Activated T-cell treated with anti-CD3 and anti-CD28 coated beads for 24 hours (primary cell): ENCODE measurements at places on chromosomes 11 and 22.

GRCh38 chr22:31099386-31099785, 8.0 kb downstream of the SELENOM start:
- DNase-seq: no peak

DNA sequence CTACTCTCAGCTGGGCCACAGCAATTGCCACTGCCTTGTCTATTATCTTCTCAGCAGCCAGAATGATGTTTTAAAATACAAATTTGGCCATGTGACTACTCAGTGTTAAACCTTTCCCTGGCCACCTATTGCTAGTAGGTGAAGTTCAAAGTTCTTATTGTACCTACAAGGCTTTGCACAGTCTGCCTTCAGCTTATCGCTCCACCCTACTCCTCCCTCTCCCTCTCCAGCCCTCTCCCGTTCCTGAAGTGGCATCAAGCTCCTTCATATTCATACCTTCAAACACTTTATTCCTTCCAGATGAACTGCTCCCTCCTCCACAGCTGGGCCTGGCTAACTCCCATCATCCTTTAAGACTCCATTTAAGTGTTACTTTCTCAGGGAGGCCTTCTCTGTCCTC, 37.3 kb downstream of the OR10A6 start:
- DNase-seq: no peak

DNA sequence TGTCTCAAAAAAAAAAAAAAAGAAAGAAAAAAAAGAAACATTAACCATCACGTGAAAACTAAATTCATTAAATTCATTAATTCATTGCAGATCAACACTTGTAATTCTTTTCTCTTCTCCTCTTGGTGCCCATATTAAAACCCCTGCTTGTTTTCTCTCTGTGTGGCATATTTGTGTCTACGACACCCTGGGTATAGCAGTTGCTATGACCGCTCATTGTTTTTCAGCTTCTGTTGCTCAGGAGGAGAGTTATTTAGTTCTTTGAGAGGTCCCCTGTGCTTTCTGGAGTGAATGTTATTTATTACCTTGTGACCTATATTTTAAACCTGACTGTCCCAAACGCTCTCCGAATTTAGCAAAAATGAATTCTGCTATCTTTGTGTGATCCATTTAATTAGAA, 62.3 kb upstream of the CLMP start:
- DNase-seq: no peak

DNA sequence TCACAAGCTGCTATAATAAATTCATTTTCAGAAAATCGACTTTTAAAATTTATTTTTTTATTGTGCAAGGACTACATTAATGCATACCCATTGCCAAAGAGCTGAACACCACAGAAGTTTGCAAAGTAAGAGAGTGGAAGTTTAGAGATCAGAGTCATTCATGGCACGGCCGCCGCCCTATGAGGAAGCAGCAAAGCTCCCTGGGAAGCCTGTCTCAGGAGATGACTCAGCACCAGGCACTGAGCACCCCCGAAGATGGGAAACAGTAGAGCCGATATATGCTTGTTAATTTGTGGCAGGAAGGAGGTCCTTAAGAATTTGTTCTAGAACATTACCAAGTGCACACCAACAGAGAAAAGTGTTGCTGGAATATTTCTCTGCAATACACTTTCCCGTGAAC, 693.7 kb downstream of the OPCML start:
- no peak for DNase-seq

DNA sequence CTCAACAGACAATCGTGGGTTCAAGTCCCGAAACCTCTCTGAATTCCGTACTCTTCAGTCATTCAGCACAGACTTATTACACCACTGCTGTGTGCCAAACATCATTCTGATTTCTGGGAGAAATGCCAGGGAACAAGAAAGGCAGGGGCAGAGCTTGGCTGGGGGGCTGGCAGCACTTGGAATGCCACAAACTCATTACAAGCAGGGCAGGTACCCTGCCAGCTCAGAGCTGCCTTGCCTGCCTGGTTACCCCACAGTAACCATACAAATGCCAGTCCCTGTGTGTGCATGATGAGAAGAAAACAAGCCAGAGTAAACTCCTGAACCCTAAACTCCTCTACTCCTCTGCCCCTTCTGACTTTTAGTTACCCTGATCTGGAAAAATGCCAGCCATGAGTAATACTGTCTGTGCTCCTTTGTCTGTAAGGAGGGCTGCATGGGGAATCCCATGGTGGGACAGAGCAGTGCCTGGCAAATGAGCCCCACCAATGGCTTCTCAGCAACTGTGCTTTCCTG, 6.9 kb upstream of the RAD9A start:
- no peak for DNase-seq

DNA sequence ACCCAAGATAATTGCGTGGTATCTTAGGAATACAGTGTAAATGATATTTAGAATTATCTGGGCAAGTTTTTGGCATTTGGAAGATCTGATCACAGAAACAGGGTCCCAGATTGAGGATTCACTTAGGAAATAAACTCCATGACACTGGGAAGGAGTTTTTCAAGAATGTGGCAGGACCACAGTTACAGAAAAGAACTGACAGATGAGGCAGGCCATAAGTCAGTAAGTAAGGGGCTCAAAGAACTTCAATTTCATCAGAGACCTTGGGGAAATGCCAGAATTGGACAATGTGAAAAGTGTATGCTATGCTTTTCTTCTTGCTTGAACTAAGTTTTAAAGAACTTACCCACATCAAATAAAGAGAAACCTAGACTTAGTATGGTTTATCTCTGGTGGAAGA, 49.3 kb downstream of the RBMXL2 start:
- no peak for DNase-seq

DNA sequence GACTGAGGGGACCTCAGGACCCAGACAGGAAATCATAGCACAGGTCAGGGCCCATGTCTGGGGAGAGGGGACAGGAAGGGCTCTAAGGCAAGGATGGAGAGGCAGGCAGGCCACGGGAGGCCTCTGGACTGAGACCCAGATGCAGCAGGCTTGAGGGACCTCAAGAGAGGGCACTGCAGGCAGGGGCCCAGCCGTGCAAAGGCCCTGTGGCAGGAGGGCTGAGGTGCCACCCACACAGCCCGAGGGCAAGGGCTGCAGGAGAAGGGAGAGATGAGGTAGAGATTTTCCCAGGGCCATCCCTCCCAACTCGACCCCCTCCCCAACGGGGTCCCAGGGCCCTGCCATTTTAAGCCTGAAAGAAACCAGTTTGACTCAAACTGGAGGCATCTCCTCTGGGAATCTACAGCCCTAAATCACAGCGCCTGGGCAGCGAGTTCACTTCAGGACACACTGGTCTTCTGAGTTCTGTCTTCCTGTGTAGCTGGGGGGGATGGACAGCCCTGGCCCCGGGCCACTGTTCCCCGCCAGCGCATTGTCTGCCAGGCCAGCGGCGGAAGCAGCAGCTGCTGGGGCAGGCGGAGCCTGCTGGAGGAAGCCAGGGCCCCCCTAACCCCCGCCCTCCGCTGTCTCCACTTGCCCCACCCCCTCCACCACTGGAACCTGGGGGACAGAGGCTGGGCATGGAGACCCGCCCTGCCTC, 20.3 kb upstream of the WNT7B start:
- no peak for DNase-seq

- DNase-seq: no peak
Observed at GRCh38 chr11:101045415-101045814, 84.2 kb downstream of the PGR start.

DNA sequence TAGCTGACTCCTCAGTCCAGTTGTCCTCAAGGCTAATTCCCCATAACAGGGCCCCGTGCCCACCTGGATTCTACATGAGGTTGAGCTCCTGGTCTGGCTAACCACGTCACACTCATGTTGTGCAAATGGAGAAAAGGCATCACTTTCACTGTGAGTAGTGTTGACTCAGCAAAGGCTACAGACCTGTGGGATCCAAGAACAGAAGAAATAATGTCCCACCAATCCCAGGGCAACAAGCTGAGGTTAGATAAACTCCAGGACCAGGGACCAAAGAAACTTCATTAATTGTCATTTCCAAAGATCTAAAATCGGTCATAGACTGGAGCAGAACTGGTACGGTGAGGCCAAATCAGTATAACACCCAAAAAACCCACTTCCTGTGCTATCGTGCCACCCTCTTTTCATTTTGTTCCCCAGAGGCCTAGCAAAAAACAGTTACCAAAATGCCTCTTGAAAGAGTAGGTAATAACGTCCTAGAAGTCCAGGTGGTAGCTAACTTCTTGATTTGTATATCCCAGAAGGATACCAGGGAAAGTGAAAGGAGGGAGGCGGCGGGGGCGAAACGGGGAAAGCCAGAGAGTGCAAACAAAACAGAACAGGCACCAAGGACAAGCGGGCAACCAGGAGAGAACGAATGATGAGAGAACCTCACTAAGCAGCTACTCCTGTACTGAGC, 1.4 kb downstream of the PCSK7 start:
- DNase-seq: peak; percentile 56

GRCh38 chr11:45021692-45022141, 71.0 kb upstream of the TP53I11 start:
- DNase-seq: no peak

DNA sequence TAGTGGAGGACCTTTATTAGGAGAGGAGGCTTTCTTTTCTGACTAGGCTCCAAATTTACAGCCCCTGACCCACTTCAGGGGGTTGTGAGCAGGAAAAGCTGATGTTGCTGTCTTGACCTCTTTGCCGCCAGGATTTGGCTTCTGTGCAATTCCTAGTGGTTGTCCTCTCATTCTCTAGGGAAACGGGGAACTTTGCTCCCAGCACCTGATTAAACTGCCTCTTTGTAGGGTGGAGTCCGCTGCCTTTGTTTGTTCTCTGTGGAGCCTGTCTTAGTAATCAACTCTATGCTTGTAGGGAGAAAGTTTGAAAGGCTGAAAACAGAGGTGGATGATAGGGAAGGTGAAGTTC, 16.3 kb downstream of the CTNND1 start:
- DNase-seq: no peak

DNA sequence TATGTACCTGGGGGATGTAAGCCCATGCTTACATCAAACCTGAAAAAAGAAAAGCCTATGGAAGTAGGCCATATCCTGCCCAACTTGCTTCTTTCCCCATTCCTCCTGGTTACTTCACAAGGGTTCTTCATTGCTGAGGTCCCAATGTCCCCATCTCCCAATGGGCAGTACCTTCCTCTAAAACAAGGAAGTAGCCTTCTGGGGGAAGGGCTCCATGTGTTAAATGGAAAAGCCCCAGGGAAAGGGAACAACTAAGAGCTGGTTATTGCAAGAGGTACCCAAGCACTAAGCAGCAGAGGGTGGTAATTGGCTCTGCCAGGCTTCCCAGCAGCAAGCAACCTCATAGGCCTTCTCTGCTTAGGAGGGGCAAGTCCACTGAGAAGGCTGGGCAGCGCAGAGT, 11.3 kb downstream of the TMEM216 start:
- DNase-seq: no peak

- DNase-seq: no peak
Observed at GRCh38 chr11:113694390-113694789, 11.7 kb downstream of the TMPRSS5 start.

GRCh38 chr11:62150887-62151736, 27.3 kb downstream of the INCENP start:
- no peak for DNase-seq

GRCh38 chr11:46307785-46308341, 30.4 kb downstream of the CREB3L1 start:
- DNase-seq: no peak

GRCh38 chr11:14578541-14578956, 58.4 kb upstream of the PSMA1 start:
- DNase-seq: peak; percentile 52

- no peak for DNase-seq
Observed at GRCh38 chr22:27825174-27825573, 23.6 kb upstream of the MN1 start.

- DNase-seq: no peak
Observed at GRCh38 chr22:19643448-19644313, 70.6 kb upstream of the SEPTIN5 start.

DNA sequence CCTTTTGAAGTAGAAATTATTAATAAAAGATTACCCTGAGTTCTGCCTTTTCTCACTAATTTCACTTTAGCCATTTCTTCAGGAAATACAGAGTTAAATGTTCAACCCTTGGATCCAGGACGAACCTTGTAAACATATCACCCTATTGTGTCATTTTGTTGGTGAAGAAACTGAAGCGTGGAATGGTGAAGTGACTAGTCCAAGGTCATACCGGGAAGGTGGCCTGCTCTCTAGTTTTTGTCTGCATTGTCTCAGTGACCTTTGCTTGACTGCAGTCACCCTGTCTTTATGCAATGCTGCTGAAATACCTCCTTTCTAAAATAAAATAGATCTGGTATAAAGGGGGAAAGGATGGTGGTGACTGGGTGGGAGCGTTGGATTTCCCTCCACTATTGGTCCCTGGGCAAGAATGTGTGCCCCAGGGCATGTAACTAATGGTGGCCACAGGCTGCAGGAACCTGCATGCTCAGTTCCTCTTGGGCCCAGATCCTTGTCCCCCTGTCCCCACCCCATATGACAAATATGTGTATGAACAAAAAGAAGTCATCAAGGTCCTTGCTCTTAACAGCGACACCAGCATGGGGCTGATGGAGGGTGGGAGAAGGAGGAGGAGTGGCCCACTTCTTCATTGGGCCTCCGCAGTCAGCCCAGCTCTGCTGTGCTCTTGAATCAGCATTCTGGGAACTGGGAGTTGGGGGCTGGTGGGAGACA, 977 bp upstream of the SORL1-AS1 start:
- no peak for DNase-seq

DNA sequence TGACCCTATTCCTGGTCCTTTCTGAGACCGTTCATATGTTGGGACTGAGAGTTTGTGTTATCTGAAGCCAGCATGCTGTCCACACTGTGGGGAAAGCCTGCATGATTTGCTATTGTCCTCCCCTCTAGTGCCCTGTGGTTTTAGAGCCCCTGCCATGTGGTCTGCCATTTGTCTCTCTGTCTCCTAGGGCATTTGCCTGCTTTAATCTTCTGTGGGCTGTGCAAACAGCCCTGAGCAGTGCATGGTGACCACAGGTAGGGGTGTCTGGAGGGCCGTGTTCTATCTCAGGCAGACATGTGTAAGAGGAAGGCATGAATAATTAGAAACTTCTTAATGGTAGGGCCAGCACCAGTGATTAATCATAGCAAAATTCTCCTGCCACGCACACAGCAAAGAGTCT, 23.0 kb downstream of the AMPD3 start:
- no peak for DNase-seq

DNA sequence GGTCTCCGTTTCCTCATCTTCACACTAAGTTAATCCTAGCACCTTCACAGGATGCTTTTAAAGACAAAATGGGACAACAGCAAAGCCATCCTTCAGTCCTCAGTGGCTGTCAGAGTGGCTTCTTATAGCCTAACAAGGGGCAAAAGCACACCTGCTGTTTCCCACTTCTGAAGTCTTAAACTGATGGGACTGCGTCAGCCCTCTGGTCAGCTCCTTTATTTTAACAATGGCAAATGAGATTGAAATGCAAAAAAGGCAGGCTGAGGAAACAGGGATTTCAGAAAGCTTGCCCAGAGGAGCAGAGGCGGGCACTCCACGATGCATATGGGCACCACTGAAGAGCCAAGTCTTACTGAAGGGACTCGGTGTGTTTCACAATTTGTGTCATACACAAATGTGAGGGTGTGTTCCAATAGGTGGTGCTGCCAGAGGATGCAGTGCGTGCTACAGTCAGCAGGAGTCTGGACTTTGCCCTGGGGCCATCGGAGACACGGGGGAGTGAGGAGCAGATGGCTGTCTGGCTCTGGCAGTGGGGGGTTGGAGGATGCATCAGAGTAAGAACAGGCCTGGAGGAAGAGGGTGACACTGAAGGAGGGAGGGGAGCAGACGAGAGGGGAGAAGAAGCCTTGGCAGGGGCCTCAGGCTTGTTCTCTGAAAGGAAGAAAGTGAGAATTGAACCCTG, 47.3 kb downstream of the TENM4 start:
- DNase-seq: no peak

- DNase-seq: no peak
Observed at GRCh38 chr11:123202155-123203151, 7.4 kb upstream of the CLMP start.
